ENCODE measurements at places on chromosomes 1 and 21.
A peak's percentile ranks its signal among the peaks of the same experiment; 100 is the strongest.

DNA sequence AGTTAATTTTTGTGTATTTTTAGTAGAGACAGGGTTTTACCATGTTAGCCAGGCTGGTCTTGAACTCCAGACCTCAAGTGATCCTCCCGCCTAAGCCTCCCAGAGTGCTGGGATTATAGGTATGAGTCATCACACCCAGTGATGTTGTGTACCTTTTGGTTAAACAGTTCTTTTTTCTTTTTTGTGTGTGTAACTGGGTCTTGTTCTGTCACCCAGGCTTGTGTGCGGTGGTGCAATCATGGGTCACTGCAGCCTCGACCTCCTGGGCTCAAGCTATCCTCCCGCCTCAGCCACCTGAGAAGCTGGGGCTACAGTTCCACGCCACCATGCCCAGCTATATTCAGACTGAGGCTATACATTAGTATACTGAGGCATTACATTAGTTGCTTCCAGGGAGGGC is 37.8 kb downstream of the GABPB2 start:
- no peak overlapping the region for H3K4me3 ChIP-seq
- H3K27ac ChIP-seq: no peak overlapping the region
- no peaks in the 10 kb centered on the region for H3K4me1 ChIP-seq
- no peaks in the 10 kb centered on the region for H3K36me3 ChIP-seq

DNA sequence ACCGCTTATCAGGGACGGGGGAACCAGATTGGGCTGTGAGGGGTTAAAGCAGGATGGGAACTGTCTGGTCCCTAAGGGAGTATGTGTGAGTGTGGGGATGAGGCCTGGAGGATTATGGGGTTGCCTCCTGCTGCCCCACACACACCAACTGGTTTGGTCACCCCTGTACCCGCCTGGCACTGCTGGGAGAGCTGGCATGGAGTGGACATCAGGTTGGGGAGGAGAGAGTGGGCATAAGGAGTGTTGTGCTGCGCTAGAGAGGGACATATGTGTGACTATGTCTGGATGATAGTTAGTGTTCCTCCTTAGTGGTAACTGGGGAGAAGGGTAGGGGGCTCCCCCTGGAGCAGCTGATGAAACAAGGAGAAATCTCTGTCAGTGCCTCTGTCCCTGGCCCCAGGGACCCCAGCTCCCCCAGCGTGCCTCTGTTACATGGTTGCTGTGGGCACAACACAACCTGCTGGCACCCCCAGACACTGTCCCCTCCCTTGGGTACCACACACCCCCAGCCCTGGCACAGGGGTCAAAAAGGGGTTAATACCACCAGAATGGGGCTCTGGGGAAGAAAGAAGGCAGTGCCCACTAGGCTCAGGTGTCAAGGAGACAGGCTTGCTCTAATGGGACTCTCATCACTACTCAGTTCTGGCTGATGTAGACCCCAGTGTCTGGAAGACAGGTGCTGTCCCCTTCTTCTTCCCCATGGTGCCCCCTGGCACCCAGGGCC is 1.9 kb downstream of the ZBTB7B start:
- H3K36me3 ChIP-seq: no peaks in the 10 kb centered on the region
- H3K4me1 ChIP-seq: peaks cover 6% of the 10 kb centered on the region
- no peak for DNase-seq
- H3K4me3 ChIP-seq: peak overlapping the region; percentile 54

GRCh38 chr1:88237058-88237457 is 447.0 kb upstream of the PKN2 start:
- peak; percentile 60 for DNase-seq
- H3K4me1 ChIP-seq: peaks cover 4% of the 10 kb centered on the region
- no peaks in the 10 kb centered on the region for H3K27me3 ChIP-seq
- no peaks in the 10 kb centered on the region for H3K36me3 ChIP-seq
- no peak overlapping the region for H3K4me3 ChIP-seq

DNA sequence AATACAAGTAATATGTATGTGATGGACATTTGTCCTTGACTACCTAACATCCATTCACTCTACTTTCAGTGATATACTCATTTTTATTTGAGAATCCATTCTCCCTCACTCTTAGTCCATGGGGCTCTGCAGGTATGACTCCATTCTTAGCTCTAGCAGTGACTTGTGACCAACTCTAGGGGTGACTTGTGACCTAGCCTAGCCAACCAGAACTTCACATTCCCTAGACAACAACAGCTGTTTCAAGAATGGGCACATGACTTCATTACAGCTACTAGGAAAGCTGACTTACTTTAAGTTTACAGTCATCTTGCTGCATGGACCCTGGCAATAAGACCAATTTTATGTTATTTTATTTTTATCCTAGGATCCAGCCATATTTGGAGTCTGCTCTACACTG is 23.6 kb upstream of the DDX59 start:
- H3K4me1 ChIP-seq: no peaks in the 10 kb centered on the region
- no peak for DNase-seq
- H3K27ac ChIP-seq: no peak overlapping the region
- no peak overlapping the region for H3K4me3 ChIP-seq
- H3K36me3 ChIP-seq: no peaks in the 10 kb centered on the region
- H3K27me3 ChIP-seq: no peaks in the 10 kb centered on the region

DNA sequence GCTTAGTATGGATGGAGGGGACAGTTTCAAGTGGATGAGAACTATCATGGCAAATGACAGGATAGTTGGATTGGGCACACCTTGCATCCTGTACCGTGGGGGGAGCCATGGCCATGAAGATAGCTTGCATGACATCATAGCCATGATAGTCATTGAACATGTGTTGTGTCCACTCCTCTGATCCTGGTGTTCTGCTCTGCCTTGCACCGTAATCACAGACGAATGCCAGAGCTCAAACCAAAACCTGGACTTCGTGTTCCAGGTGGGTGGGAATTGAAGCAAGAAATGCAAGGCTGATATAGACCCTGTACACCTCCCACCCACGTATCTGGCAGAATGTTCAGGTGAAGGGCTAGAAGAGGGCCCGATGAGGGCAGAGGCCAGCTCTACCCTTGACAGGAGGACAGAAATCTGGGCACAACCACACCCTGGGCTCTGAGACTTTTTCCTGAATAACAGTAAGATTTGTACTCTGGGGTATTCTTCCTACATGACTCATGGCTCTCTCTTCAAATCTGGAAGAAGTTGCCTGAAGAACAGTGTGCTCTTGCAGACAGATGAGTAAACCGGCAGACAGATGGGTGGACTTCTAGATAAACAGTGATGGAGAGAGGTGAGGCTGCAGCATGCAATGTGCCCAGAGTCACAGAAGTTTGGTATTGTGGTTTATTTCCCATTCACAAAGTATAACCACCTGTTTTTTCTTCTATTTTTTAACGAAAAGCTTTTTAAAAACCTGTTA is 45.0 kb downstream of the KCNJ6 start:
- H3K36me3 ChIP-seq: no peaks in the 10 kb centered on the region
- peaks cover 3% of the 10 kb centered on the region for H3K27me3 ChIP-seq
- no peak overlapping the region for H3K27ac ChIP-seq
- no peak for DNase-seq
- H3K4me1 ChIP-seq: no peaks in the 10 kb centered on the region
- H3K4me3 ChIP-seq: no peak overlapping the region

GRCh38 chr1:150516050-150516591 is 569 bp downstream of the FALEC start:
- no peaks in the 10 kb centered on the region for H3K4me1 ChIP-seq
- peak overlapping the region; percentile 91 for H3K27ac ChIP-seq
- H3K36me3 ChIP-seq: no peaks in the 10 kb centered on the region
- peak; percentile 15 for DNase-seq
- peak overlapping the region; percentile 20 for H3K4me3 ChIP-seq

GRCh38 chr1:156766298-156767100 is 836 bp upstream of the PRCC start:
- H3K27ac ChIP-seq: peak overlapping the region; percentile 94
- DNase-seq: no peak
- peak overlapping the region; percentile 68 for H3K4me3 ChIP-seq
- no peaks in the 10 kb centered on the region for H3K36me3 ChIP-seq

GRCh38 chr1:163565166-163565565 is 243.4 kb downstream of the NUF2 start:
- no peak for DNase-seq
- no peaks in the 10 kb centered on the region for H3K36me3 ChIP-seq
- H3K27me3 ChIP-seq: no peaks in the 10 kb centered on the region
- H3K4me3 ChIP-seq: no peak overlapping the region

- H3K4me1 ChIP-seq: no peaks in the 10 kb centered on the region
- DNase-seq: no peak
- H3K27ac ChIP-seq: no peak overlapping the region
- H3K4me3 ChIP-seq: no peak overlapping the region
- H3K27me3 ChIP-seq: peaks cover 3% of the 10 kb centered on the region
These were observed 14.5 kb upstream of the SERTAD4 start for GRCh38 chr1:210218047-210218446.

DNA sequence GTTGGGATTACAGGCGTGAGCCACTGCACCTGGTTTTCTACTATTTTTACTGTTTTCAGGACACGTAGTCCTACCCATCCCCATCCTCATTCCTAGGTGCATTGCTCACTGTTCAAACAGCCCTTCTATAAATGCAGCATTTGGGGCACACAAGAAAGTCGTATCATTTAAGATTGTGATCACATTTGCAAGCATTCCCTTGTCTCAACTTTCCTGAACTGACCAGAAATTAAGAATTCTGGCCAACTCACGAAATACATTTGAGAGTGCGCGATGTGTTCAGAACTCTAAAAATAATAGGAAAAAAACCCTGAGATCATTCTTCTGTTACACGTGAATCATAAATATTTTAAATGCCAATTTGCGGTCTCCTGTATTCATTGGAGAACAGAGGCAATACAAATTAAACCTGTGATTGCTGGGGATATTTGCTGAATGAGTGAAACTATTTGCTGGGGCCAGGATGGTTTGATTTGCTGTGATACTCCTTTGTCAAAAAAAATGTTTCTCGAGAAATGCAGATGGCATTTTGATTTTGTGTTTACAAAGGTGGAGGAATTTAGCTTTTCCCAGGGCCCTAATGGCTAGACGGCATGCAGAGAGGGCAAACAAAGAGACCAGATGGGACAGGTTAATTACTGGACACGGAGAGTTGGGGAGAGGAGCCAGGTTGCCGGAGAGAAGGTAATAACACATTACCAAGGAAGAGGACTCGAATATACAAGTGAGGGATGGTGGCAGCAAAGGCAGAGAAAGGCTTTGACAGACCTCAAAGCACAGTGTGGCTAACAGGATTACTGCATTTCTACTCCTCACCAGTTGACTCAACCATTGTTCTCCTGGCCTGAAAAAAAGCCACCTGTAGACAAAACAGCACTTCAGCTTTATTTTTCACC is 38.4 kb downstream of the STPG1 start:
- no peaks in the 10 kb centered on the region for H3K36me3 ChIP-seq
- no peaks in the 10 kb centered on the region for H3K4me1 ChIP-seq
- H3K27me3 ChIP-seq: no peaks in the 10 kb centered on the region
- H3K27ac ChIP-seq: no peak overlapping the region
- no peak for DNase-seq

GRCh38 chr1:162530988-162531319 is 30.6 kb upstream of the UAP1 start:
- no peaks in the 10 kb centered on the region for H3K27me3 ChIP-seq
- H3K27ac ChIP-seq: no peak overlapping the region
- no peaks in the 10 kb centered on the region for H3K36me3 ChIP-seq
- no peak overlapping the region for H3K4me3 ChIP-seq
- DNase-seq: no peak
- no peaks in the 10 kb centered on the region for H3K4me1 ChIP-seq

DNA sequence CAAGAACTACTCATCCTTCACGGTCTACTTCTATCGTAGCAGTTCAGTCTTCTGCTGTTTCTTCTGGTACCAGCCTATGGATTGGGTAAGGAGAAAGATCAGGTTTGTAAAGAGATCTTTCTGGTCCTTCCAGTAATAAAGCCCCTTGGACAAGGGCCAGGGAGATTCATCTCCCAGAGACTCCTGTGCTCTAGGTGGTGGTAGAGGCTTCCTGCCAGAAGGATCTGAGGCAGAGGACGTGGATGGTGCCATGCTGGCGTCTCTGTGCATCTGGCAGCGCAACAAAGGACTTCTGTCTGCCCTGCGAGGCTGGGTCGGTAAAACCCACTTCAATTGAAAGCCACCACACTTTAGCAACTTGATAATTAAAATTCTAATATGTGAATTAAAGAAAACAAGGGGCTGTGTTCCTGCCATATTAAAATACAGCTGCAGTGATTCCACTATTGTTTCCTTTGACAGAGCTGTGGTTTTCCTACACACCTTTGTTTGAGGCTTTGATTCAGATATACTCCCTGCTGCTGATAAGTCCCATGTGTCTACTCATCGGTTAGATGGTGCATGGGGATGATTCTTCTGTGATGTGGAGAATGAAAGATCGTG is 73.6 kb downstream of the ROR1 start:
- no peak for DNase-seq
- H3K27me3 ChIP-seq: no peaks in the 10 kb centered on the region
- no peak overlapping the region for H3K4me3 ChIP-seq
- no peaks in the 10 kb centered on the region for H3K36me3 ChIP-seq
- H3K27ac ChIP-seq: no peak overlapping the region

GRCh38 chr1:62682531-62682930 is 5.7 kb downstream of the DOCK7 start:
- DNase-seq: peak; percentile 26
- H3K36me3 ChIP-seq: no peaks in the 10 kb centered on the region
- peaks cover 10% of the 10 kb centered on the region for H3K4me1 ChIP-seq
- H3K27ac ChIP-seq: no peak overlapping the region
- no peak overlapping the region for H3K4me3 ChIP-seq

GRCh38 chr1:51326839-51327238 is 3.5 kb downstream of the TTC39A start:
- peaks cover 16% of the 10 kb centered on the region for H3K27me3 ChIP-seq
- H3K27ac ChIP-seq: no peak overlapping the region
- DNase-seq: no peak

DNA sequence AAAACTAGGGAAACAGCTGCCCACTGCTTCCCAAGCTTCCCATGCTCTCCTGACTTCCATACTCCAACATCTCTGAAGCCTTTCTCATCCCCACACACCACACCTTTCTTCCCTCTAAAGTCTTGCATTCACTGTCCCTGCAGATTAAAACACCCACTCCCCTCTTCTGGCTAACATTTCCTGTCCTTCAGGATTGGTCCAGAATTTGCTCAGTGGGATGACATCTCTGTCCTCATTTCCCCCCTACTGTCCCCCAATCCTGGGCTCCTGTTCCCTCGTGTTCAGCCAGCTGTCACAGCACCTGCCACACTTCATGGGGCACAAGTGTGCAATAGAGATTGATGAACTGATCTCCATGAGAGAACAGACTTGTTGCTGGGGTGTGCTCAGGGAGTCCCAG is 82.7 kb downstream of the KCND3 start:
- no peaks in the 10 kb centered on the region for H3K4me1 ChIP-seq
- DNase-seq: no peak
- no peaks in the 10 kb centered on the region for H3K27me3 ChIP-seq
- H3K27ac ChIP-seq: no peak overlapping the region
- H3K4me3 ChIP-seq: no peak overlapping the region

GRCh38 chr1:178037510-178038253 is 56.2 kb upstream of the RASAL2 start:
- H3K27me3 ChIP-seq: no peaks in the 10 kb centered on the region
- peak overlapping the region; percentile 80 for H3K4me3 ChIP-seq
- H3K27ac ChIP-seq: peak overlapping the region; percentile 78
- peak; percentile 84 for DNase-seq

- peaks cover 4% of the 10 kb centered on the region for H3K27me3 ChIP-seq
- H3K27ac ChIP-seq: no peak overlapping the region
- H3K4me1 ChIP-seq: no peaks in the 10 kb centered on the region
- no peaks in the 10 kb centered on the region for H3K36me3 ChIP-seq
- DNase-seq: no peak
These were observed 265.8 kb upstream of the CSF3R start for GRCh38 chr1:36748466-36748865.

GRCh38 chr1:114341856-114342255 is 169.1 kb downstream of the TRIM33 start:
- no peaks in the 10 kb centered on the region for H3K36me3 ChIP-seq
- H3K4me1 ChIP-seq: no peaks in the 10 kb centered on the region
- no peak overlapping the region for H3K4me3 ChIP-seq
- DNase-seq: no peak
